ENCODE measurements at places on chromosomes 4 and X.

GRCh38 chr4:38223782-38224236, 263.6 kb downstream of the PTTG2 start:
- DNase-seq: no peak

- DNase-seq: no peak
Observed at GRCh38 chrX:106499473-106499872, 112.3 kb upstream of the RADX start.

DNA sequence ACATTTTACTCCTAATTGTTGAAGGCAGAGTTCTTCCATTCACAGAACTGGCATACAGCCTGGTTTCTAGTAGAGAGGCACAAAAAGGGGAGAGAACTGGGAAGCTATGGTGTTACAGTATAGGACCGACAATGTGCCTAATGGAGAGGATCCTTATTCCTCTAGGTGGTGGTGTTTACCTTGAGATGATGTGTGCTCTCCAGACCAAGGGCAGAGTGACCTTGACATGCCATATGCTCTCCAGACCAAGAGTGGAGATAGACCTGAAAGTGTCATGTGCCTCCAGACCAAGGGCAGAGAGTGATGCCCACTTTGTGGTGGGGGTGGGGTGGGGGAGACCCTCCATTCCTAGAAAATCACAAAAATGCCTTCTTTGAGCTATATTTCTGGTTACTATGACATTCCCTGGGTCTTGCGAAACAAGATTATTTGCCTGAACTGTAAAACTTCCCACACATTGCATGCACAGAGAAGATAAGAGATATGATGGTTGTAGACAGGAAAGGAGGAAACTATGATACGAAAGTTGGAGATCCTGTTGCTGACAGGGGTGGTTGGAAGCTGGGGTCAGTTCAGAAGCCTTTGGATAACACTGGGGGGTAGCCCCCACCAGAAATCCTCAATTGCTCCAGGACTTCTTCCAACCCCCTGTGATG, 119.7 kb downstream of the TEX13C start:
- no peak for DNase-seq

- no peak for DNase-seq
Observed at GRCh38 chr4:173345648-173346047, 11.5 kb upstream of the HMGB2 start.

- no peak for DNase-seq
Observed at GRCh38 chr4:83417566-83417965, 38.1 kb downstream of the HELQ start.

- DNase-seq: no peak
Observed at GRCh38 chr4:157838366-157838765, 334.5 kb downstream of the GASK1B start.

DNA sequence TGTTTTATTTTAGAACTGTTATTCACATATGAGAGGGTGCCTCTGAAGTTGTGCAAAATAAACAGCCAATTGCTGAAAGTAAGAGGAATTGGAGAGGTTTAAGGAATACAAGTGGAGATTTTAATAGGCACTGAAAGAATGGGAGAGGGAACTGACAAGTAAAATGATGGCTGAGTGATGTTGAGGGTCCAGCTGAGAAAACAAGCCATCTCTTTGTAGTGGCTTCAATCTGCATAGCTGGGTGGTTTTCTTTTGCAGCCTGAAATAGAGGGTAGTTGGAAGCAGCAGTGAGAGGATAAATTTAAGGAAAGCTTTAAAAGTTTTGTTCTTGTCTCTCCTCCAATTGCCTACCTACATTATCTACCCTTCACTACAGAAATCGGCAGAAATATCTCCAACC, 106.7 kb upstream of the DGKK start:
- no peak for DNase-seq

- DNase-seq: no peak
Observed at GRCh38 chrX:133190877-133191738, 27.0 kb downstream of the TFDP3 start.
